HuH-7.5 (cell line): ENCODE measurements at places on chromosomes 7 and 10.

GRCh38 chr10:108970016-108970415, 953.3 kb downstream of the XPNPEP1 start:
- DNase-seq: no peak

- no peak for DNase-seq
These were observed 168.2 kb downstream of the SKAP2 start for GRCh38 chr7:26696161-26696560.

GRCh38 chr10:110544958-110545537, 22.4 kb upstream of the SMC3 start:
- no peak for DNase-seq

DNA sequence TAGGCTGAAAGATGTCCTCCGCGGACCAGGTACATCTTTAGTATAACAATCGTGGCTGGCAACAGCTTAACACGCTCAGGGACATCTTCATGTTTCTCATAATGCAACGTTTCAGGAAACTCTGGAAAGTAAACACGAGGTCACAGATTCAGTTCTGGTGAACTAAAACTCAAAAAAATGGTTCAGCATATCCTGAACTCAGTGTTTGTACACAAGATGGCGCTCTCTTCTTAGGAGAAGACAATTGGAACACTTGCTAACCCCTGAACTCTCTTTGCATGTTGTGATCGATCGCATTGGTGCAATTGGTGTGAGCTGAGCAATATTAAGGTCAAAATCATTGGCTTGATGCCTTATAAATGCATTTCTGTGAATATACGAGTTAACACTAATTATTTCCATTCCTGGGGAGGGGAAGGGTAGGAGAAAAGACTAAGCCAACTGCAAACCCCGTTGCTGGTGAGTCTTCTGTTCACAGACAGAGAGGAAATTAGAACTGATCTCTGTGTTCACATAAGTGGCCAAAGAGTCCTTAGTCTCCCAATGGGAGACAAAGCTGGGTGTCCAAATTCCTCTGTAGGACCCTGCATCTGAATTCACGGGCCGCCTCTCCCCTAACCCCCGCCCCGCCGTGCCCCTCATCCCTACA, 52.6 kb upstream of the FAM180A start:
- DNase-seq: peak; percentile 43

GRCh38 chr7:69365651-69366192, 232.6 kb upstream of the AUTS2 start:
- DNase-seq: no peak

DNA sequence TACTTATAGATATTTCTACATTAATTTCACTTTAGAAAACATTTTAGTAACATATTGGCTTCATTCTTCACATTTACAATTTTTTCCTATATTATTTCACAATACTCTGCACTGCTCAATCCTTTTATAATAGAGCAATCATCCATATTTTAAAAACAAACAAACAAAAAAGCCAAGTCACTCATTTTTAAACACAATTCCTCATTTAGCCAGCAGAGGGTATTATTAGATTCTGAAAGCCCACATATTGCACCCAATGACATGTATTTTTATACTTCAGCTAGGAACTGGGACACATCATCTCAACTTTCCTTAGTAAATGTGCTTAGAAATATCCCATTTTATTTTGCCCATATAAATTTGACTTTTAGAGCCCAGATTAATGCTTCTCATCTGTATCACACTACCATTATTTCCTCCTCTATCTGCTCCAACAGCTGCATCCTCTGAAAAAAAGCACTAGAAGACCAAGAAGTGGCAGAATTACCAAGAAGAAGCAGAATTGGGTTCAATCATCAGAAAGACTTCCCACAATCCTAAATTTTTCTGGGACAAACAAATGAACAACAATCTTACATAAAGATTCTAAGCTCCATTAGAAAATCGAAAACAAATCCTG, 29.5 kb downstream of the CTNNA3 start:
- DNase-seq: no peak

- no peak for DNase-seq
These were observed 84.7 kb upstream of the GNA12 start for GRCh38 chr7:2928613-2929311.

DNA sequence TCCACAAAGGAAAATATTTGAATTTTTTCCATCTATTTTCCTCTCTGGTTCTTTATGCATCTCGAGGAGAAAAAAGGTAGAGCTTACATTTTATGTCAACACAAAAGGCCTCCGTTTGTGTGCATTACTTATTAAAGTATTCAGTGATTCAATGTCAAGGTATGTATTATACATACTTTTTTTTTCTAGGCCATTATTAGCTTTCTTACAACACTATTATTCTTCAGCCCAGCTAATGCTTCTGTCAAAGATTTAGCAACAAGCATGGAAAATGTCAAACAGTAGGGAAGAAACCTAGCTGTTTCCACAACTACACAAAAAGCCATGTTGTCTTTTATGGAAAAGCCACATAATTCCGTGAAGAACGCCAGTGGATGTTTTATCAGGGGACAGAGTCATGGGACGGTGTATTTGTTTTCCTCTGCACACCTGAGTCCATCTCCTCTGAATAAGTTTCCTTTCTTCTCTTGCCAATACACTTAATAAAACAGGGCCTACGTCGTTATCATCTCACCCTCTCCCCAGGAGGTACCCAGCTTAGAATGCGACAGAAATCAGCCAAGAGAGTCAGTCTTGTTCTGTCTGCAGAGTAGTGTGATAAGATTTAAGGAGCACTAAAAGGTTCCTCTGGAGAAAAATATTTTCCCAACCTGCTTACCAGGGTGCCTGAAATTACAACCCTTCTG, 209.7 kb upstream of the AUTS2 start:
- DNase-seq: no peak

DNA sequence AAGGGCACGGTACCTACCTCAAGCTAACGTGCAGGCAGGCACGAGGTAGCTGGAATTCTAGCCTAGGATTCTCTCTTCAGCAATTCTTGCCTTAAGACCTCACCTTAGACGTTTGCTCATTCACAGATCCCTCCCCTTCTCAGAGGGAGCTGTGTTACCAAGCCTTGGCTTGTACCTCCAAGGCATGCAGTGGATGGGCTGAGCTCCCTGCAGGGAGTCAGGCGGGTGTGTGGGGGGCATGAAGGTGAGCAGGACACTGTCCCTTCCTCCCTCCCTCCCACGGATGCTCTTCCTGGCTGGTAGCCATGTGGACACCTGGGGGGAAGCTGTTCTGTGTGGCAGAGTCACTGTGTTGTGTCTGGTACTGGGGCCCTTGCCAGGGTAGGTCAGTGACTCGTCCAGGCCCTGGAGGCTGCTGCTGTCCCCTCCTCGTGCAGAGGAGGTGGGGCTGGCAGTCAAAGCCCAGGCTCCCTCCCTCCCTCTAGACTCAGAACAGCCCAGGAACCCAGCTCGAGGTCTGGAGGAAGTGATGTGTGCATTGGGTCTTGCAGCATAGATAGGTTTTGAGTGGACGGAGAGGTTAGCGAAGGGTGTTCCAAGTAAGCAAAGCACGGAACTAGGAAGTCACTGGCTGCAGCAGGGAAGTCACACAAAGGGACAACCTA, 222.2 kb upstream of the SH2B2 start:
- no peak for DNase-seq
